ENCODE measurements at places on chromosomes 6 and 20.
A peak's percentile ranks its signal among the peaks of the same experiment; 100 is the strongest.

DNA sequence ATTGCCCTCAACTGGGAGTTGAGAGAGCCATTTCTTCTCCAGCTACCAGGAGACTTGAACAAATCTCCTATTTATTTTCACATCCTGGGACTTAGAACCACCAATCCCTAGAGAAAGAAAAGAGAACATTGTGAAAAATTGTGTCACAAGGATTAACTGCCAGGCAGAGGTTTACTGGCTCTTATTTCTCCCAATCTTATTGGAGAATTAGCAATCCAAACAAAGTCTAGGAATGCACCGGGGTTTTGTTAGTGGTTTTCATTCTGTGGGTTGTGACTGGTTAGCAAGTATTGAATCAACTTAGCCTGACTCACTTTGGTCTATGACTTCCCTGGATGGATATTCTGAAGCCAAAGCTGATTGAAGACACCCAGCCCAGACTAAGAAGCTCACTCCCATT is 21.2 kb upstream of the ENPP5 start:
- DNase-seq = no peak

- DNase-seq = no peak
Observed at GRCh38 chr6:108142240-108142639, 23.6 kb upstream of the NR2E1 start.

- DNase-seq = no peak
Observed at GRCh38 chr6:28226460-28226859, 1.4 kb downstream of the ZSCAN9 start.

GRCh38 chr6:36050305-36050704 is 22.7 kb downstream of the MAPK14 start:
- no peak for DNase-seq

GRCh38 chr6:11018225-11018624 is 25.9 kb downstream of the ELOVL2 start:
- DNase-seq = no peak

DNA sequence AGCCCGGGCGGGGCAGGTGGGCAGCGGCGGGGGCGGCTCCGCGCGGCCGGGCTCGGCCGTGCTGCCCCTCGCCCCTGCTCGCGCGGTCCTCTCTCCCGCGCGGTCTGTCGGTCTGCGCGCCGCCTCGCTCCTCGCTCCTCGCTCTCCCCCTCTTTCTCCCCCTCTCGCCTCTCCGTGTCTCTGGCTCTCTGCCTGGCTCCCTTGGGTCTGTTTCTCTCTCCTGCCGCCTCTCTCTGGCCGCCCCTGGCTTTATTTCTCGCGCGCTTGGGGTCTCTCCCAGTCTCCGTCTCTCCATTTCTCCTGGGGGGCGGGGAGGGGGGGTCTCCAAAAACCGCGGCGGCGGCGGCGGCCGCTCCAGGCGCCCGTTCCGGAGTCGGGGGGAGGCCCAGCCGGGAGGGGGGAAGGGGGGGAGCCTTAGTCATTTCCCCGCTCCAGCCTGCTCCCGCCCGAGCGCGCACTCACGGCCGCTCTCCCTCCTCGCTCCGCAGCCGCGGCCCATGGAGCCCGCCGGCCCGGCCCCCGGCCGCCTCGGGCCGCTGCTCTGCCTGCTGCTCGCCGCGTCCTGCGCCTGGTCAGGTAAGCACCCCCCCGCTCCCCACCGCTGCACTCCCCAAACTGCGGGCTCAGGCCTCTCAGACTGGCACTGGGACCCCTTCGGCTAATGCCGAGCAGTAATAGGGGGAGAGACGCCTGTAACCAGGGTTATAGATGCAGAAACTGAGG is at the start of gene SIRPA:
SIRPA (plus strand) TSS at position 457 of the 723 bp plus-strand sequence; CDS start at position 498, 41 bp downstream.
- DNase-seq = peak; percentile 81

DNA sequence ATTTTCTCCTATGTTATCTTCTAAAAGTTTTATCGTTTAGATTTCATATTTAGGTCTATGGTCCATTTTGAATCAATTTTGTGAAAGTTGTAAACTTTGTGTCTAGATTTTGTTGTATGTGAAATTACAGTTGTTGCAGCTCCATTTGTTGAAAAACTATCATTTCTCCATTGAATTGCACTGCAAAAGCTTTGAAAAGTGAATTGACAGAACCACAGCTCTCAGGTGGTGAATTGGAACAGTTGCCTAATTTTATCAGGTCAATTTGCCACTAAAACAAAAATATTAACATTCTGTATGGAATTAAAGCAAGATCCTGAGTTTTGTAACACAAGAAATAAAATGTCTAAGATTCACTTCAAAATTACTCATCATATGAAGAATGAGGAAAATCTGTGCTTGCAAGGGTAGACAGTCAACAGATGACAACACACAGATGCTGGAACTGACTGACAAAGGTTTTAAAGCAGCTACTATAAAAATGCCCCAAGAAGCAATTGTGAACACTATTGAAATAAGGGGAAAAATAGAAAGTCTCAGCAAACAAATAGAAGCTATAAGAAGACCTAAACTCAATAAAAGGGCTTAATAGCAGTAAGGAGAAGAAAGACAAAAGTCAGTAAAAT is 346.7 kb downstream of the PAX1 start:
- DNase-seq = no peak

- no peak for DNase-seq
Observed at GRCh38 chr6:158286413-158286812, 25.9 kb upstream of the TULP4 start.

GRCh38 chr20:37358366-37359150 is 12.6 kb downstream of the SRC start:
- DNase-seq = no peak

DNA sequence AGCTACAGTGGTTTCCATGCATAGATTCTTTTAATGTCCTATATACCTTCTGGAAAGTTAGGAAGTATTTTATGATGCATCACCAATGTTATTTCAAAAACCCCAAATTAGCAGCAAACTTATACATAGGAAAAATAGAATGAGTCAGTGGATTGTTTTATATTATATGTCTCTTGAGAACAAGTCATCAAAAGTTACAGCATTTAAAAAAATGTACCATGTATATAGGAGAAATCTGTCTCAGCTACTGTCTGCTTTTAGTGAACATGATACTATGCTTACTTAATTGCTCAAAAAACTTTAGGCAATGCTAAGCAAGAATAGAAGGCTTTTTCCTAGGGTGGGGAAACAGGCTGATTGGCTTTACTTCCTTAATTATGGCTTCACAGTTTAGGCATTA is 365.3 kb downstream of the SAMD5 start:
- no peak for DNase-seq

GRCh38 chr20:24977797-24978196 is 14.8 kb downstream of the APMAP start:
- DNase-seq = peak; percentile 63

DNA sequence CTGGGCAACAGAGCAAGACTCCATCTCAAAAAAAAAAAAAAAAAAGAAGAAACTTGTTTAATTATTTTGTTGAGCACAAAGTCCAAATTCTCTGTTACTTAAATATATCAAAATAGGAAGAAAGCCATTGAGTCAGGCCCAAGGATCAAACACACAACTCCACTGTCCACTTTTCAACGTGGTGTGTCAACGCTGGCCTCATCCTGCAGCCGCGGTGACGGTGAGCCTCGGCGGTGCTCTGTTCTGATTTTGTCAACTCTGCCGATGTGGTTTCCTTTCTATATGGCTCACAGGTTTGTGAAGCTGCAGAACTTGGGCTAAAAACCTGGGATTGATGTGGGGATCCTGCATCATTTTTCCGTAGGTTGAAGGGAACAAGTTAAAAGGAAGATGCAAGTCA is 3.2 kb upstream of the SMOC2 start:
- no peak for DNase-seq

DNA sequence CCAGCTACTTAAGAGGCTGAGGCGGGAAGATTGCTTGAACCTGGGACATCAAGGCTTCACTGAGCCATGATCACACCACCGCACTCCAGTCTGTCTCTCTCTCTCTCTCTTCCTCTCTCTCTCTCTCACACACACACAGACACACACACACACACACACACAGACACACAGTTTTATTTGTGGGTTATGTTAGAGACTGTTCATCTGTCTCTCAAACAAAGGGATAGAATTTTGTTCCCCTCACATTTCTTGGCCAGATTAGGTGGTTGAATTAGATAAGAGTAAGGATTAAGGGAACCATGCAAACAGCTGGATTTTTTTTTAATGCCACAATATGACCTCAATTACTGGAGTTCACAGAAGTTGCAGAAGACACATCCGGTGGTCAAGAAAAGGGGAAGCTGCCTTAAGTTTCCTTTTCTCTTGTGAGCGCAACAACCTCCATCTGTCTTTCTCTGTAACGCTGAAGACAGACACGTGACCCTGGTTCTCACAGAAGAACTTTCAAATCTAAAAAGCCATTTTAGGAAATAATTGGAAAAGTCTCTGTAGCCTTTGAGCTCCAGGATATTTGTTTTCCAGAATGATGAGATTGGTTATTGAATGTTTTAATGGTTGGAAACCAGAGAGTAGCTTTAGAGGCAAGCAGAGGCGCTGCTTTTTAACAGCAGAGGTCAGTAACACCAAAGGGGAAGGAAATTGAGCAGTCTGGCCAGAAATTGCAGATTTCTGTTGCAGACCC is 32.9 kb upstream of the LGSN start:
- peak; percentile 29 for DNase-seq

- DNase-seq = no peak
Observed at GRCh38 chr6:30227242-30227722, 14.1 kb upstream of the TRIM26 start.

- DNase-seq = no peak
Observed at GRCh38 chr6:113365191-113365590, 492.0 kb upstream of the MARCKS start.

DNA sequence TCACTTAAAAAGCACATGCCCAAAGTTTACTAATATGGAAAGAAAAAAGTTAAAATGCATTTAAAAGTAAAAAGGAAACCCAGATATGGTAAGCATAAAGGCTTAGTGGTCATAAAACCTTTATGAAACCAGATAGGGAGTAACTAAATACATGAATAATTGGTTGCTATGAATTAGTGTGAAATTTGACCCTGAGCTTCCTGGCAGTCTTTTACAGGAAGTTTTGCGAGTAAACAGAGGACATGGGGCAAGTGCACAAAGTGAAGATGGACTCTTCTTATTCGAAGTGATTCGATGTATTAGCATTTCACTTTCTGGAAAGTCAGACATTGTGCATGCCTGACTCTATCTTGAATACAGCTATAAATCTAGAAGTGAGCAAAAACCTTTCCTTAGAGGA is 90.9 kb upstream of the MLIP start:
- no peak for DNase-seq

GRCh38 chr20:8388707-8389106 is 256.6 kb downstream of the PLCB1 start:
- no peak for DNase-seq

DNA sequence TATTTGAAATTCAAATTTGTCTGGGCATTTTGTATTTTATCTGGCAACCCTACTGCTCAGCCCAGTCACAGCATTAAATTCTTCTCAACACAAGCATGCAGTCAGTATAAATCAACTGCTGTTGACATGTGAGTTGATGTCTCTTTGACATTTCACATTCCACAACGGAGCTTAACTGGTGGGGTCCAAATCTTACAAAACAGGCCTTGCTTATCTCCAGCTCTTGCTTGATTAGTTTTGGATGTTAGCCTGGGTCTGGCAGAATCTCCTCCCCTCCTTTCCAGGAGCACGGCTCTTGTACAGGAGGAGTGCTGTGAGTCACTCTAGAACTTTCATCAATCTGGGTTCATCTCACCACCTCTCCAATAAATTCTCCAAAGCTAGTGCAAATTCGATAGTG is 80.8 kb upstream of the PHACTR1 start:
- DNase-seq = no peak

- DNase-seq = no peak
Observed at GRCh38 chr6:31697555-31697954, 5.6 kb downstream of the ABHD16A start.

- peak; percentile 49 for DNase-seq
Observed at GRCh38 chr6:166005944-166006899, 161.4 kb downstream of the TBXT start.

DNA sequence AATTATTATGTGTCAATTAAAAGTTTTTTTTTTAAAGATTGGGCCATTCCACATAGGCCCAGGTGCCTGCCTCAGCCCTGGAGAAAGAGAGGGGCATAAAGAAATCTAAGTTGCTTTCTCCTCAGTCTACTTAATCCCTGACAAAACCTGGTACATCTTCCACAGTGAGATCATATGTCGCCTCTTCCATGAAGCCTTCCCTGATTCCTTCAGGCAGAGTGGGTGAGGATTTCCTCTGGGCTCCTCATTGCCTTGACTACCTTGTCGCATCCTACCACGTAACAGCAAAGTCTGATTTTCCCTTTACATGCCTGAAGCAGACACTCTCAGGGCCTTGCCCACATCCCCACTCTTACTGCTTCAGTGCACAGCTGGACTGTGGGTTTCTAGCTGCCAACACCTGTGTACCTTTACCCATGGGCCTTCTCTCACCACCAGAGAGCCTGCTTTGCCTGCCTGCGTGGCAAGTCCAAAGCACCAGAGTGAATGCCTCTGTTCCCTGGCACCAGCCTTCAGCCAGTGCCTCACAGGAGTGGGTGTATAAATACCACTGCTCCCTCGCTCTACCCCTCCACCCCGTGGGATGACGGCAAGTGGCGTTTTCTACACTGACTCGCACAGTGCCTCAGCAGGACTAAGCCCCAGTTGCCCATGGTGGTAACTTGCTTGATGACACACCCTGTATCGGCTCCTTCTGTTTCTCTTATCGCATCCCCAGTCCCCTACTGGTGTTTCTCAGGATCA is 68.0 kb downstream of the EYA2 start:
- DNase-seq = no peak

- DNase-seq = no peak
Observed at GRCh38 chr6:94622783-94623182, 954.6 kb upstream of the MANEA start.

- DNase-seq = no peak
Observed at GRCh38 chr6:111091987-111092386, 4.7 kb downstream of the SLC16A10 start.

- no peak for DNase-seq
Observed at GRCh38 chr6:34142061-34142998, 3.6 kb downstream of the GRM4 start.

GRCh38 chr6:170006900-170007467 is 255.6 kb downstream of the ERMARD start:
- DNase-seq = no peak

- DNase-seq = no peak
Observed at GRCh38 chr6:33790910-33791309, 2.0 kb upstream of the LEMD2 start.

DNA sequence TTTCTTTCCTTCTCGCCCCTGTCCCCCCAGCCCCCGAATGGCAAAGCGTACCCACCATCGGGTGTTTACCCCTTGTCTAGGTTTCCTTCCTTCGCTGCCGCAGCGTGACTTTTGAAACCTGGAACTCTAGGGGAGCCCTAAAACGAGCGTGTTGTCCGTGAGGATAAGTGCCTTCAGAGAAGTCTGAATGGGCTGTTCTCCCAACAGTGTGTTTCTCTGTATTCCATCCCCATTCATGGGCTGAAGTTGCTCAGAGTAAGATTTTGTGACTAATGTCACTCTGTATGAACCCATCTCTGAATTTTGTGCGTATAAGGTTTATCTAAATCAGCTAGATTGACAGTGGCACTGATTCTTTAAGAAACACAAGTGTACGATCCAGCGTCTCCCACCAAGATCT is 949 bp downstream of the MACROD2 start:
- DNase-seq = no peak
